Tongue (tissue), 3 donors: ENCODE measurements at places on chromosomes 13 and 19. TPM values are rescaled to one million over a fixed set of nuclear protein-coding genes. Genes with fewer than 3 reads are reported as not detected.

Gene TIMM29
- 29.7 TPM for total RNA-seq

DNA sequence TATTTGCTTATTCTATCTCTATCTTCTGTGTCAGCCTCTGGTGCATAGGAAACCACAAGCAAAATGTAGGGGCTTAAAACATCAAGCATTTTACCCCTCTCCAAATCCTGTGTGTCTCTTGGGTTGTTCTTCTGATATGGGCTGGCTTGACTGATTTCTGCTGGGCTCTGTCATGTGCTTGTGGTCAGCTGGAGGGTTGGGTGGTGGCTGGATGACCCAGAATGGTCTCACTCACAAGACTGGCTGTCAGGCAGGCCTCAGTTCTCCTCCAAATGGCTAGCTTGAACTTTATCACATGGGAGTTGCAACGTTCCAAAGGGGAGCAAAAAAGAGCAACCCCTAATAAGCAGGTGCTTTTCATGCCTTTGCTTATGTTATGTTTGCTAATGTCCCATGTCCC, 9.6 kb upstream of the LYPD5 start:
- no peak for DNase-seq

- DNase-seq: no peak
Measured at GRCh38 chr19:52648336-52649016, 10.3 kb upstream of the ZNF83 start.

GRCh38 chr19:40686882-40687524, 3.4 kb downstream of the NUMBL start:
- no peak for DNase-seq

DNA sequence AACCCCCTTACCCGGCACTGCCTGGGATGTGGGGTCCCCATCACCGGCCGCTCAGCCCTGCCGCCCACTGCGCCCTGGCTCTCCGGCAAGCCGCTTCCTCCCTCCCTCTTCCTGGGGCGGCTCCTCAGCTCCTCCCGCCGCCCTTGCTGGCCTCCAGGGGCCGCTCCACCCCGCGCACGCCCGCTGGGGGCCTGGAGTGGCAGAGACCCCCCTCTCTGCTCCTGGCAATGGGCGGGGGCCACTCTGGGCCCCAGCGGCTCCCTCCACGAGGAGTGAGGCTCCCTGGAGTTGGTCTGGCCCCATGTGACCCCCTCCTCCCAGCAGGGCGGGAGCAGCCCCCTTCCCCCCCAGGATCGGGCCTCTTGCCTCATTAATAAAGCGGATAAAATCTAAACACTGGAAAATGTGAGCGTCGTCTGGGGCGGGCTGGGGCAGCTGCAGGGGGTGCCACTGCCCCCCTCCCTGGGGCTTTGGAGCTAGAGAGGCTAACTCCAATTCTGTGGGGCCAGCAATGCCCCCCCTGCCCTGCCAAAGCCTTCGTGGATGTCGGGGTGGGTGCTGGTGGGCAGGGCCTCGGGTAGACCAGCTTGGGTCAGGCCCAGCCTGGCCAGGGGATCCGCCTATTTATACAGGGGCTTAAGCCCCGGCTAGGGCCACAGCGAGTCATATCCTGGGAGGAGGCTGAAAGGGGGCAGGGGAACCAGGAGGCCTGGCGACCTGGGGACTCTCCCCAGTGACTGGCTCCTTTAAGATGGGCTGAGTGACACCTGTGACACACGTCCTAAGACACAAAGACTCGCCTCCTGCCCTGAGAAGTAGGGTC, at the start of gene PTGER1:
Gene PTGER1 (minus strand): TSS at position 104 of the 823 bp plus-strand sequence. CDS start 1,034 bp downstream, outside the sequence.
- DNase-seq: peak; percentile 26

DNA sequence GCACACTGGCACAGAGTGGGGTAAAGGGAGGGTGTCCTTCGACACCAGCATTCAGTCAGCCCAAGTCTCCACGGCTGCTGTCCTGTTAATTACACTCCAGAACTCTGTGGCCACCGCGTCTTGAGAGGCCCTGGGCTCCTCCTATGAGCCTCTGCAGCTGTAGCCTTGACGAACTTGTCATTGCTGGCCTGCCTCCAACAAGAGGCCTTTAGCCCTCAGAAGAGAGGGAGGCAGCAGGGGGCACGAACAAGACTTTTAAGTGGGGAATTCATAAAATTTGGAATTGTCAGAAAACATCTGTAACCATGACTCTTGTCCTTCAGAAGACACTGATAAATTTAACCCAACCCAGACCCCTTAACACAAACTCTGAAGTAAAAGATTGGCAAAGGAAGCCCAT, 241.9 kb downstream of the UQCRFS1 start:
- DNase-seq: peak; percentile 62

- no peak for DNase-seq
Measured at GRCh38 chr13:23754506-23754905, 134.7 kb downstream of the MIPEP start.
